CD4-positive, alpha-beta T cell treated with Interleukin-6 at 100 ng/mL for 8 hours (primary cell): ENCODE measurements at places on chromosomes 1 and 21.
A peak's percentile ranks its signal among the peaks of the same experiment; 100 is the strongest.

- peak; percentile 84 for DNase-seq
Observed at GRCh38 chr1:83508485-83509151, 490.3 kb downstream of the TTLL7 start.

DNA sequence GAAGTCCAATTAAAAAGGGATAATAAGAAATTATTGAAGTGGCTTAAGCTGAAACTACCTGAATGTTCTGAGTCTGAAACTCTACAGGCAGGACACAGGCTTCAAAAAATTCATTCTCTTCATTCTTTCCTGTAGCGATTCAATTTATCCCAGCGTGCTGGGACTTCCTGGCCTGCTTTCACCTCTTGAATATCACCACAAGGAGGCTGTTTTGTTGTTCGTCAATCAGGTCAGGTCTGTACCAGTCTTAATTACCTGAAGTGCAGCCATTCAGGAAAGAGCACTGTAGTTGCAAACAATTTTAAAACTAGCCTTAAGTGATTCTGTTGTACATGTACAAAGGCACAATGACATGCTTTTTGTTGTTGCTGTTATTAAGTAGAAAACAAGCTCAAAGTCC is 38.4 kb downstream of the FYB2 start:
- no peak for DNase-seq

GRCh38 chr1:177913762-177914540 is 55.9 kb downstream of the SEC16B start:
- DNase-seq = no peak

DNA sequence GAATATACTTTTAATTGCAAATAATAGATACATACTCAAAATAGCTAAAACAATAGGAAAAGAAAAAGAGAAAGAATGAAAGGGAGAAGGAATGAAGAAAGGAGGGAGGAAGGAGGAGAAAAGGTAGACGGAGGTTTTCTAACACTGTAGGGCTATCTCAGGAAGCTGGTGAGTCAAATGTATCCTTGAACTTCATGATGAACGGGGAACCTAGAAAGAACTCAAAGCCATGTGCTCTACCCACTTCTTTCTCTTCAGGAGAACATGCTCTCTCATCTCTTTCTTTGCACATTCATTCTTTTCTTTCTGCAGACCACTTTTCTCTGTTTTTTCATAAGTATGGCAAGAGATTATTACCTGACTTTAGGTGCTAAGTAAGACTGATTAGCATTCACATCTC is 37.3 kb upstream of the ZNF644 start:
- no peak for DNase-seq

- peak; percentile 54 for DNase-seq
Observed at GRCh38 chr21:36927719-36928117, 38.8 kb downstream of the HLCS start.

GRCh38 chr1:66253330-66253921 is 280.5 kb upstream of the SGIP1 start:
- DNase-seq = peak; percentile 63

GRCh38 chr1:192812420-192813209 is 3.8 kb downstream of the RGS2 start:
- DNase-seq = no peak

DNA sequence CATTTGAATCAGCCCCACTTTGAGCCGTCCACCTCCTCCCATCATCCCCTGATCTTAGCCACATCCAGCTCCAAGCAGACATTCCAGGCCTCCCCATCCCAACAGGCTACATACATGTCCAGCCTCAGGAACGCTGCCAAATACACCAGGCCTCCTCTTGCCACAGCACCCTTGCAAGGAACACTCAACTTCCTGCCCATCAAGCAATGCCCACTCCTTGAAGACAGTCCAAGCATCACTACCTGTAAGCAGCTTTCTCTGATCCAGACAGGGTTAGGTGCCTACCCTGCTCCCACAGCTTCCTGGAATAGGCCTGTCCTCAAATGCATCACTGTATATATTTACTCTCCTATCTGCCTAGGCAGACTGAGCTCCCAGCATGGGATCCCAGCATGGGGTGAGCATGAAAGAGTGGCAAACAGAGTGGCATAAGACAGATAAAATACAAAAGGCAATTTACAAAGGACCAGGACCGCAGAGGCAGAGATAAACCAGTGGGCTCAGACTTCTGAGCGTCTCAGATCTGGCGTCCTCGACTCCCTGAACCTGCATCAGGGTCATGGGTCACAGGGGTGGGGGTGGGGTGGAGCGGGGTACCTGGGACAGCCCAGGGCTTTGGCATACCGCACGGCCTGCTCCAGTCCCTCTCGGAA is 816 bp downstream of the HYI start:
- DNase-seq = no peak

- DNase-seq = no peak
Observed at GRCh38 chr1:83531521-83532309, 467.2 kb downstream of the TTLL7 start.

DNA sequence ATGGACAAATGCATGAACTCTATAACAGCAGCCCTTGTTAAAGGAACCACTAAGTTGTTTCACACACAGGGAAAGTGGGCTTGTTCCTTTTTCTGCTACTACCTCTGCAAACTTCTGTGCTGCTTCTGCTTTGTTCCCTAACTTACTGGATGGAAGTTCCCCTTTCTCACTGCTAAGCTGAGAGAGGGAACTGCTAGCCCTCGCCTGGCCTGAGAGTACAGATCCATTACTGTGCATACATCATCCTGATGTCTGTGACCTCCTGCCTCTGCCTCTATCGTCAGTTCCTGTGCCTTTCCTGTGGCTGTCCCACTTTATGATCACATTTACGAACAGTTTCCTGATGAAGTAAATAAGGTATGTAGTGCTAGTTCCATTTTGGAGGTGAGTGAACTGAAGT is 3.5 kb downstream of the GNAT2 start:
- peak; percentile 35 for DNase-seq

- DNase-seq = no peak
Observed at GRCh38 chr1:36436821-36437220, 13.4 kb downstream of the OSCP1 start.

- DNase-seq = no peak
Observed at GRCh38 chr1:205015241-205015640, 27.8 kb upstream of the CNTN2 start.

- DNase-seq = no peak
Observed at GRCh38 chr21:27129215-27129614, 162.3 kb upstream of the ADAMTS5 start.

GRCh38 chr1:31549809-31550620 is 26.3 kb upstream of the TINAGL1 start:
- DNase-seq = no peak

GRCh38 chr21:36041910-36042309 is 18.4 kb downstream of the SETD4 start:
- no peak for DNase-seq

DNA sequence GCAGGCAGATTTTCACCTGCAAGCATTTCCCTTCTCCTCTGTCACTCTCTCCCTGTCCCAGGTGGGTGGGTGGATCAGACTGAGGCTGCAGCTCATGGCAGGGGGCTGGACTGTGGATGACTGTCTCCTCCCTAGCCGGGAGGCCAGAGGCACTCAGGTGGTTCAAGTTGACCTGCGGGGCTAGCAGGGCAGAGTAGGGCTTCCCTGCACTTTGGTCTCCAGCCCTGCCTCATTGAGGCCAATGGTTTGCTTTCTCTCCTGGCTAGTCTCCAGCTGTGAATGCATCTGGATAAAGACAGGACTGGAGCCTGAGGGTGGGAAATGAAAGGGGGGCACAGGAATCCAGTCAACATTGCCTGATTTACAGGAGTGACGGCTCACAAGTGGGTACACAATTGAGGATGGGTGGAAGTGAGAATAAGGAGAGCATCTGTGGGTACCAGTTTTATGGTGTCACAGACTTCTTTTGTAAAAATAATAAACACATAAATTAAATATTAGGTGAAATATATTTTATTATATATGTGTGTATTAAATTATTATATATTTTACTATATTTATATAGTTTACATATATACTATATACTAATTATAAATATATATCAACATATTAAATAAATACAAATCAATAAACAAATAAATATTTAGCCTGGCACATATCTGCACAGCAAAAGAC is 25.6 kb downstream of the RUNX1 start:
- no peak for DNase-seq

GRCh38 chr1:241611063-241611462 is 29.1 kb downstream of the CHML start:
- peak; percentile 55 for DNase-seq

- no peak for DNase-seq
Observed at GRCh38 chr1:221855156-221855555, 113.3 kb upstream of the DUSP10 start.

GRCh38 chr1:31505911-31506497 is 70.3 kb upstream of the TINAGL1 start:
- no peak for DNase-seq

GRCh38 chr1:193794239-193794638 is 607.8 kb upstream of the B3GALT2 start:
- no peak for DNase-seq

GRCh38 chr1:54499360-54500106 is 48.5 kb upstream of the ACOT11 start:
- peak; percentile 28 for DNase-seq
